A673 (cell line): ENCODE measurements at places on chromosomes 7 and 10. TPM values are rescaled to one million over a fixed set of nuclear protein-coding genes. Genes with fewer than 3 reads are reported as not detected.

GRCh38 chr10:33190406-33190805, 144.1 kb downstream of the NRP1 start:
- H3K27ac ChIP-seq, result no peak overlapping the region
- no peaks in the 10 kb centered on the region for H3K36me3 ChIP-seq
- no peak for DNase-seq
- no peaks in the 10 kb centered on the region for H3K27me3 ChIP-seq
- H3K4me3 ChIP-seq, result no peak overlapping the region
- H3K4me1 ChIP-seq, result peaks cover 44% of the 10 kb centered on the region

DNA sequence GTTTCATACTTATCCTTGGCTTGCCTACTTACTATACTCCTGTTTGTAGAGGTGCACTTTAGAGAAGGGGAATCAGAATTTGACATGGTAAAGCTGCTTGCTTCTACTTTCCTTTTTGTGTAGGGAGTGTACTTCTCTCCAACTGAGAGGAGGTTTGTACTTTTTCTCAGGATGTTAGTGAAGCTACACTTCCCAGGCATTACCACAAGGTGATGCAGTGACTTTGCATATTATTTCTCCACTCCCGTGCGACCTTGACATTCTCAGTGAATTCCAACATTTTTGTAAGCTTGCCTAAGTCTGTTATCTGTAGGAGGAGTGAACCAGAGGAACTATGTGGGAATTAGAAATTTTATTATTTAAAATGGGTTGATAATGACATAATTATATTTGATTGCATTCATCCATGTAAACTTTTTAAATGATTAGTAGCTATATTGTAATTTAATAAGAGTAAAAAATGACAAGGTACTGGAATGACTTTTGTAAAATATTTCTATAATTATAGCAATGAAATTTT, 5.2 kb downstream of the TAX1BP1 start:
- H3K36me3 ChIP-seq, result peaks cover 10% of the 10 kb centered on the region
- H3K4me1 ChIP-seq, result peaks cover 9% of the 10 kb centered on the region
- H3K27ac ChIP-seq, result no peak overlapping the region

DNA sequence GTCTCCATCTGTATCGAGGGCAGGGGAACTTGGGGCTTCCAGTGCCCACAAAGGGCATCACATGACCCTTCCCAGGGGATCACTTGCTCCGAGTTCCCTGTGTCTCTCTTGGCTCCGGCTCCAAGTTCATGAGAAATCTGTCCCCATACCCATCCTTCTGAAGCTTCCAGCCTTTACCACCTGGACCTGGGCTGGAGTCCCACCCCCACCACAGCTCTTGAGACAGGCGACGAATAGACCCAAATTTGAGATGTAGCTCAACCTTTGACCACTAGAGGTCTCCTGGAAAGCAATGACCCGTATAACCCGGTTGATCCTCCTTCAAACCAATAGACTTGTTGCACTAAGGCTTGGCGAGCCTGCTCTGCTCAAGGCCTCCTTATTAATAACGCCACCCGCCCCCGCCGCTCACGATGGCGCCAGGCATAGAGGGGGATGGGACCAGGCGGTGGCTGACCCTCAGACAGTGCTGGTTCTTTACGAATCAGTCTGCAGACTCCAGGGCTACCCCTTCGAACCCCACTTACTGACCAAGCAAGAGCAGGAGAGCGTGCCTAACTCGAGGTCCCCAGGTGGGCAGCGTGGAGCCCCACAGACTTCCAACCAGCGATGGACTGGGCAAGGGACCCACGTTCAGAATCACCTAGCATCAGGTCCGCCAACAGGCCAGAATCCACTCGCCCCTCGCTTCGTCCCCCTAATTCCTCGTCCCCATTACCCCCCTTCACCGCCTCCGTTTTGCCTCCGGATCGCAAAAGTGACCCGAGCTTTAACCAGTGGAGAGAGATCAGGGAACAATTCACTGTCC, 4.4 kb upstream of the ARID5B start:
- DNase-seq, result peak; percentile 75
- no peaks in the 10 kb centered on the region for H3K27me3 ChIP-seq
- H3K36me3 ChIP-seq, result no peaks in the 10 kb centered on the region
- H3K4me3 ChIP-seq, result peak overlapping the region; percentile 68

DNA sequence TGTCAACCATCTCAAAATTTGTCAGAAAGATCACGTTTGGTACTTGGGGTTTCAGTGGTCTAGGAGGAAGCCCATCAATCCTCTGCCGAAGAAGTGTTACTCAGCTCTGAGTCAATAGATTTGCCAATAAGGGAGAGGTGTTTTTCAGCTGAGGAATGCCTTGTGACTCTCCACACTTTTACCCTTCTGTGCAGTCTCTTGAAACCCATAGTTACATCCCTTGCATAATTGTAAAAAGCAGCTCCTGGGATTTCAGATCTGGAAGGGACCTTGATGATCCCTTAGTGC, 47.5 kb downstream of the INSYN2A start:
- no peaks in the 10 kb centered on the region for H3K36me3 ChIP-seq
- DNase-seq, result no peak
- no peak overlapping the region for H3K4me3 ChIP-seq
- peaks cover 13% of the 10 kb centered on the region for H3K4me1 ChIP-seq
- no peaks in the 10 kb centered on the region for H3K27me3 ChIP-seq
- no peak overlapping the region for H3K27ac ChIP-seq

- DNase-seq, result no peak
- H3K27ac ChIP-seq, result no peak overlapping the region
- H3K4me3 ChIP-seq, result no peak overlapping the region
- H3K4me1 ChIP-seq, result no peaks in the 10 kb centered on the region
- no peaks in the 10 kb centered on the region for H3K36me3 ChIP-seq
- H3K27me3 ChIP-seq, result no peaks in the 10 kb centered on the region
These were observed 187.2 kb downstream of the ARHGAP12 start for GRCh38 chr10:31741473-31741872.

The EIF5AL1 gene
- total RNA-seq, result 2.7 and 3.1 TPM in 2 replicates
